Stimulated activated CD4-positive, alpha-beta T cell treated with anti-CD3 and anti-CD28 coated beads, TNF-alpha, amount 100 ng/mL, for 4 hours (primary cell): ENCODE measurements at places on chromosomes 2 and 18.
A peak's percentile ranks its signal among the peaks of the same experiment; 100 is the strongest.

- DNase-seq = peak; percentile 36
These were observed 384.0 kb downstream of the NBAS start for GRCh38 chr2:15177103-15177502.

DNA sequence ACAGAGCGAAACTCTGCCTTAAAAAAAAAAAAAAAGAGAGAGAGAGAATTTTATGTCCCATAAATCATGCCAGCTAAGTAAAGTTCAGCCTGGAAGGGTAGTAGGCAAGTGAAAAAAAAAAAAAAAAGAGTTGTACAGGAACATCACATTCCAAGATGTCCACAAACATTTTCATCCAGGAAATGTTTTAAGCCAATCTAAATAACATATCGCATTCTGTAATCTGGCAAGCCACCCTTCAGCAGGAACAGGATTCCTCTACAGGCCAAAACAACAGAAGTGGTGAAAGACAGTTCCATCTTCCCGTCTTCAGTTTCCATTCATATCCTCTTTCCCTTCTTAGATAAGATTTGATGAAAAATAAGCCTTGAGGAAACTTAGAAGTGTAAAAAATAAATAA lies 1108.1 kb upstream of the DDX18 start:
- DNase-seq = no peak

DNA sequence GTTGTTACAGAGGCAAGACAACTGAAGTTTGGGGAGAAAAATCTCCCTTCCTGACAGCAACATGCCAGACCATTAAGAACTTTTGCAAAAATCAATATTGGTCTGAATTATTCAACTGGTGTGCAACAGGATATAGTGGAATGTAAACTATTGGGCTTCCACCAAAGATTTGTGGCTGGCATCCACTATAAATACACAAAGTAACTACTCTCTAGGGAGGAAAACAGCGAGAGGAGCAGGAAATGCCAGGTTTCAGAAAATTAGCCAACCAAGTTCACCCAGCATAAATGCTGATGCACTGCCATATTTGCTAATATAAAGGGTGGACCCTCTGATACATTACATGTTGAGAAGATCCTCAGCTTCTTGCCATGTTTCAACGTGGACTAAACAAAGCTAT lies 267.6 kb upstream of the LYPD1 start:
- no peak for DNase-seq

DNA sequence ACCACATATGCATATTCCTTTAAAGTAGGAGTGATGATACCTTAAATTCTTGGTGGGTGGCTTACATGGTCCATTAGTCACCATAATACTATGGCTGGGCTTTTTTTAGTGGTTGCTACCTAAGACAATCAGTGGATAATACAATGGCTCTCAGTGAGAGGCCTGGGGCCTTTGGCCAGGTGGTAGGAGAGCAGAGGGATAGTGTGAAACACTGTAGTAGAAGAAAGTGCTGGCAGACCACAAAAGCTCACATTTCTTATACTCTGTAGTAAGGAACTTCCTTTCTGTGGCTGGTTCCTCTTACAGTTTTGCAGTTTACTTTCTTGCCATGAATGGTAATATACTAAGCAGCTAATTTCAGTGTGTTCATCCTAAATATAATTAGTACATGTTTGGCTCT lies 583.5 kb downstream of the XIRP2 start:
- DNase-seq = no peak

GRCh38 chr2:190701586-190701985 lies 52.7 kb downstream of the NAB1 start:
- no peak for DNase-seq

DNA sequence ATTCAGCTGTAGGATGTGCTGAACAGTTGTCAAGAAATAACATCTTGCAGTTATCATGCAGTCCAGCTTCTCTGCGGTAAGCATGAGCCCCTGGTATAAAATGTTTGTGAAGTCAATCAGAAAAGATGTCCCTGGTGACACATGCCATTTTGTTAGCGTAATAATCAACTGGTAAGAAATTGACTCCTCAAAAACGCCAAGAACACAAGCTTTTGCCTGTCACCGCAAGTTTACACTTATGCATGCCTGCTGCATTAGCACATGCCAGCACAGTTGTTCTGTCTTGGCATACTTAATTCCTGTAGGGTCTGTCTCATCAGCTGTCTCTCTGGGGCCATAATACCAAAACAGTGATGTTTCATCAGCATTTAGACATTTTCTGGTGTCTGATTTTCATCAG lies 524.8 kb upstream of the DSEL start:
- DNase-seq = no peak

DNA sequence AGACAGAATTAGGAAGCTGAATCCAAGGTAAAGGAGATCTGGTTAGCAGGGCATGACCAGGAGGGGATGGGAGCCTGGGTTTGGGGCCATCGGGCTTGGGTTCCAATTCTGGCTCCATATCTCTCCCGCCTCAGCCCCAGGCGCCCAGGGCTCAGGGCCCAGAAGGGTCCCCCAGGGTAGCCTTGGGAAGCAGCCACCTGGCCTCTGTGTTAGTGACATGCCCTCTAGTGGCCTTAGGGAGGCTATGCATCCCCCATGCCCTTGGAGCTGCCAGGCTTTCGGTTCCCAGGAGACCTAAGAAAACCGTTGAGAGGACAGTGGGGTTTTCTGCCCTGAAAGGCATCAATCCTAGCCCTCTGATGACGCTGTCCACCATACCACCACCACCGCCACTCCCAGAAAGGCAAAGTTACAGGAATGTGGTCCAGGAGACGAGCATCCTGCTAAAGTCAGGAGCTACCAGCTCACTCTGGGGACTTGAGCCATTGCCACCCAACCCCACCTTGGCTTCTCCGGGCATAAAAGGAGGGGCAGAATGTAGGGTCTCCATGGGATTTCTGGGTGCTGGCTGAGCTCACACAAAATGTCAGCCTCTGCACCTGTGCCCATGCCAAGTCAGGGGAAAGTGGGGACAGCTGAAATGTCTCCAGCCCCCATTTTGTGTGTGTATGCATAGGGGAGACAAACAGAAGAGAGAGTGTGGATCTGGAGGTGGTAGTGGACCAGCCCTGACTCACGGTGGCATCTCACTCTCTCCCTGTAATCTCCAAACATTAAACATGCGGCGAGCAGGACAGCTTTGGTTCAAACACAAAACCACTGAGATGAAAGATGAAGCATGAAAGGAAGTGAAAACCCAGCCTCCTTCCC lies 56.5 kb downstream of the EMX1 start:
- no peak for DNase-seq
